ENCODE measurements at places on chromosomes 16 and 17.
A peak's percentile ranks its signal among the peaks of the same experiment; 100 is the strongest.

DNA sequence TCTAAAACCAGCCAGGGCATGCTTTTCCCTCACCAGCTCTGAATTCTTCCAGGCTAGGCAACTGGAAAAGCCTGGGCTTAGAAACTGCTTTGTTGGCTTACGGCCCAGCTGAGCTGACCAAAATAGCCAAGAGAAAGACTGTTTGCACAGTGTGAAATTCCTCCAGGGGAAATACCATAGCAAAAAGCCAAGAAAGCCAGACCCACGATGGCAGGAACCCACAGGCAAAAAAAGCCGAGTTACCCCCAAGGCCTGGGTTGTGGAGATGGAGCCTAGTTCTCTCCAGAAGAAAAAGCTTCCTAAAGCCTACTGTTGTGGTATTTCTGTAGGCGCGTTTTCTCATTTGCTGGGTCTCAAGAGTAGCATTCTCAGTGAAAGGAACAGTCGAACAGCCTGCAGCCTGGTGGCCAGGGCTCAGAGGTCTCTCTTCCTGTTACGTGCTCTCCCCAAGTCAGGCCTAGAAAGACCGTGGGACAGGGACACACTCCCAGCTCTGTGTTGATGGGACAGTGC, 9.2 kb downstream of the SP2 start:
- DNase-seq: no peak

- no peak for DNase-seq
These were observed 124.0 kb downstream of the SEC14L1 start for GRCh38 chr17:77264617-77265230.

GRCh38 chr16:29784901-29785500, 5.5 kb upstream of the KIF22 start:
- DNase-seq: no peak

DNA sequence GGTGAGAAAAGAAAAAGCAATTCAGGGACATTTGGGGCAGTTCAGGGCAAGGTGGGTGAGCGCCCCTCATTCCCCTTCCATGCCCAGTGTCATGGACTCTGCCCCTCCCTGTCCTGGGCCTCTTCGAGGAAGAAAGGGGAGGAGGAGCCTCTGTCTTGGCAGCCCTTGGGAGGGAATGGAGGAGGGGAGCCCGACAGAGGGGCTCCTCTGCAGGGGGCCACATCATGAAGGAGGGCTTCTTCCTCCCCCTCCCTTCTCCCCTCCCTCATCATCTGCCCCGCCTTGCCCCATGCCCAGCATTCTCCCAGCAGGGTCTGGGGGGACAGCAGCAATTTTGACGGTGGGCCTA, 33.2 kb upstream of the TAC4 start:
- DNase-seq: no peak

DNA sequence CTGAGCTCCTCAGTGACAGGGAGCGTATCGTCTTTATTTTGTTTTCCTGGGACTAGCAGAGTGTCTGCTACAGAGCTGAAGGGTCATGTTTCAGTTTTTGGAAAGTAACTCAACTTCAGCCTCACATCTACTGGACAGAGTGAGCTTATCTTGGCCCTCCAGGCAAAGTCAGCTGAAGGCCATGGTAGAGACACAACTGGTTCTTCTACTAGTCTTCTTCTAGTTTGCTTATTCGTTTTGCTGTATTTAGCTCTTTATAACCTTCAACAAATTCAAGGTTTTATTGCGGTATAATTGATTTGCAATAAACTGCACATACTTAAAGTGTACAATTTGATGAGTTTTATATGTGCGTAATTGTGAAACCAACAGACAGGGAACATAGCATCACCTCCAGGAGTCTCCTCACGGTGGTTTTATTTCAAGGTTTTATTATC, 6.1 kb upstream of the PRKCA start:
- DNase-seq: no peak

DNA sequence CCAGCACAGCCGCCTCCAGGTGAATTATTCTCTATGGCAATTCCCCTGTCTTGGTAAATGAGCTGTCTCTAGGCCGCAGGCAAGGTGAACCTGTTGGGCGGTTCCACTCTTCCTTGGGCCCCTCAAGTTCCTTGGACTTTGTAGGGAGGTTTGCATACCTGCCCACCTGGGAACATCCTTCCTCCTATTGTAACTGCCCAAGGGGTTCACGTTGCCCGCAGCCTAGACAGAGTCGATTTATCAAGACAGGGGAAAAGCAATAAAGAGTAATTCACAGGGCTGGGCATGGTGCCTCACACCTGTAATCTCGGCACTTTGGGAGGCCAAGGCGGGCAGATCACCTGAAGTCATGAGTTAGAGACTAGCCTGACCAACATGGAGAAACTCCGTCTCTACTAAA, 122.5 kb downstream of the KCNJ18 start:
- no peak for DNase-seq

GRCh38 chr16:77761204-77761603, 27.2 kb upstream of the VAT1L start:
- DNase-seq: no peak

DNA sequence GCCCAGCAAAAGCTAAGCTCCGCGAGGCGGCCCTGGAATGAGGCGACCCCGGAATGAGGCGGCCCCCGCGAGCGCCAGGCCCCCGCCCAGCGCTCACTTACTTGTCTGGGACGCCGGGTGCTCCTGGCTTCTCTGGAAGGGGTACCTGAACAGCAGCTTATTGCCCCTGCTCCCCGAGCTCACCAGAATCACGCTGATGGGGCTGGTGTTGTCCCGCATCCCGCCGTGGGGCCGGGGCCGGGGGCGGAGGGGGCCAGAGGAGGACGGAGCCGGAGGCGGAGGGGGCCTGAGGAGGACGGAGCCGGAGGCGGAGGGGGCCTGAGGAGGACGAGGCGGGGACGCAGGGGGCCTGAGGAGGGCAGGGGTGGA, 440 bp downstream of the NPRL3 start:
- DNase-seq: peak; percentile 15

GRCh38 chr16:1494129-1494640, 1.0 kb downstream of the TELO2 start:
- no peak for DNase-seq

GRCh38 chr17:17182598-17183136, 23.5 kb downstream of the PLD6 start:
- no peak for DNase-seq

DNA sequence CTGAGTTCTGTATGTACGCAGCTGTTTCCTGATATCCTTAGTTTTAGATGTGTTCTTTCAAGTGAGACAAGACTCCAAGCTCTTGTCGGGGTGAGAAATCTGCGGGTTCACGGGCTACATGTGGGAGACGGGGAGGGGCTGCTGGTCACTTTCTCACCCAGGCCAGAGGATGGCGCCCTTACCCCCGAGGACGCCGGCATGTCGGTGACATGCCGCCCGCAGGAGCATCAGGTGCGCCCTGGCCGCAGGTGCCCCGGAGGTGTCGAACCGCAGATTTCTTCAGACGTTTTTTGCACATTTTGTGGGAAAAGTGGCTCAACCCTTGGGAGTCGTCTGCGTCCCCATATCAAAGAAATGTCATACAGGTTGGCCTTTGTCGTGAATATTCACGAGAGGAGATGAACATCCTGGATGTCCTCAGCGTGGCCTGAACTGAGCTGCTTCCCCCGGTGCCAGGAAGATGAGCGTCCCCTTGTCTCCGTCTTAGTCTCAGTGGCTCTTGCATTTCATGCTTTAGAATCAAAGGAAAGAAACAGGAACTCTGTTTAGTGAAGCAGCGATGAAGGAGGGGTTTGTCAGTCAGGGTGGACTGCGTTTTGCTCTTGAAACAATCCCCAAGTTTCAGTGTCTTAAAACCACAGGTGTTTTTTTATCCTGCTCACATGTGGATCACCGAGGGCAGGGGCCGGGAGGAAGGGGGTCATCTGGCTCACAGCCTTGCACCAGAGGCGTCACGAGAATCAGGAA, 75.4 kb upstream of the ZNF750 start:
- no peak for DNase-seq

DNA sequence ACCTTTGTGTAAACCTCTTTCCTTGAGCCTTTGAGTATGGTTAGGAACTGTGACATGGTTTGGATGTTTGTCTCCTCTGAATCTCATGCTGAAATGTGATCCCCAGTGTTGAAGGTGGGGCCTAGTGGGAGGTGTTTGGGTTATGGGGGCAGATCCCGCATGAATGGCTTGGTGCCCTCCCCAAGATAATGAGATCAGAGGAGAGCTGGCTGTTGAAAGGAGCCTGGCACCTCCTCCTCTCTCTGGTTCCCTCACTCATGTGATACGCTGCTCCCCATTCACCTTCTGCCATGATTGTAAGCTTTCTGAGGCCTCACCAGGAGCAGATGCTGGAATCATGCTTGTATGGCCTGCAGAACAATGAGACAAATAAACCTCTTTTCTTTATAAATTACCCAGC, 1110.2 kb downstream of the CDH11 start:
- no peak for DNase-seq

GRCh38 chr16:1217526-1217925, 7.5 kb downstream of the TPSG1 start:
- no peak for DNase-seq

- no peak for DNase-seq
These were observed 138.2 kb downstream of the NPIPB5 start for GRCh38 chr16:22648941-22649340.

GRCh38 chr16:89324056-89325010, 106.8 kb downstream of the ZNF778 start:
- no peak for DNase-seq

- DNase-seq: no peak
These were observed 37.4 kb downstream of the ZDHHC7 start for GRCh38 chr16:84973776-84974523.

- no peak for DNase-seq
These were observed at the start of gene RAMP2 for GRCh38 chr17:42760652-42761581. Gene RAMP2, plus strand, starts transcription at chr17:42761227. Its CDS starts 35 bp downstream, at chr17:42761262.

- DNase-seq: no peak
These were observed 136.5 kb downstream of the SKAP1 start for GRCh38 chr17:48293319-48294019.

DNA sequence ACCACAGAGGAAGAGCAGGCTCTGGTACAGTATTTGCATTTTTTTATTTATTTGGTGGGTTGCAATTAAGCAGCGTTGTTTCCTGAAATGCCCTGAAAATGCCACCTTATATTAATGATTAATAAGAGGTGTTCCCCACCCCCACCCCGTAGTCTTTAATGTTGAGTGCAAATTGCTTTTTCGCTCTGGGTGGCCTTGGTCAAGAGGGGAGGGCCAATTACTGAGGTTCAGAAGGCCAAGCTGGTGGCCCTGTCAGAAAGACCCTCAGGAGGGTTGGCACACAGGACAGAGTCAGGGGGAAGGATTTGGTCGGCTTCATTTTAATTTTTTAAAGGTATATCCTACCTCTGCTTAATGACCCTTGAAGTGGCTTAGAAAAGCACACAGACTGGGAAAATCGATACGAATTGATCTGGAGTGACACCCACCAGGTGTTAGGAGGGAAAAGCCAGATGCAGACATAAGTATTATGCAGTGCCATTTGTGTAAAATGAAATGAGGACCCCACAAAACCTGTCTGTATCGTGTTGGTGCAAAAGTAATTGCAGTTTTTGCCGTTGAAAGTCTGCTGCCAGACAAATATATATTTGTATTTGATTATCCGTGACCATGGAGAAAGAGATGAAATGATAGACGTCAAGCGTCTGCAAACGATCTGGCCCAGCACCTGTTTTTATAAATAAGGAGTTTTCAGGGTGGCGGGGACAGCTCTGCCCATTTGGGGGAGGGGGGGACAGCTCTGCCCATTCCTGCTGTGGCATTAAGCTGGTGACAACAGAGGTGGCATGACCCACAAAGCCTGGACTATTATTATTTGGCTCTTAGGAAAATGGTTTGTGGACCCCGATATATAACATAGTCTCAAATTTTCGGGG, 143.8 kb upstream of the PLCG2 start:
- no peak for DNase-seq

DNA sequence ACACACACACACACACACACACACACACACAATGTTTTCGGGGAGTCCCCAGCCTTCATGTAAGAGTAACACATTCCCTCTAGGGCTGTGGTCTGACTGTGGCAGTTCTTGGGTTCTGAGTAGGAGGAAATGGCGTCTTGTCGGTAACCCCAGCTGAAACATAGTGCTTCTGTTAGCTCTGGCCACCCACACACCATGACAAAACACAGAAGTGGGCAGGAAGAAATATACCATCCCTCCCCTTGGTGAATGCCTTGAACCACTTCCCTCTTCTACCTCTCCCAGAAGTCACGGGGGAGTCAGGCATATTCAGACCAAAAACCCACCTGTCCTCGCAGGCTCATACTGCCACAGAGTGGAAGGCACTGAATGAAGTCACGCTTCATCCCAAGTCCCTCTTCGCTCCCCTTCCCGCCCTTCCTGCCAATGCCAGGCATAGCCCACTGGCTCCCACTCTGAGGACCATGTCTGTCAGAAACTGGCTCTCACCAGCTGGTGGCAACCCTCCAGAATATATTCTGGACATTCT, 11.5 kb downstream of the SLC35B1 start:
- no peak for DNase-seq

DNA sequence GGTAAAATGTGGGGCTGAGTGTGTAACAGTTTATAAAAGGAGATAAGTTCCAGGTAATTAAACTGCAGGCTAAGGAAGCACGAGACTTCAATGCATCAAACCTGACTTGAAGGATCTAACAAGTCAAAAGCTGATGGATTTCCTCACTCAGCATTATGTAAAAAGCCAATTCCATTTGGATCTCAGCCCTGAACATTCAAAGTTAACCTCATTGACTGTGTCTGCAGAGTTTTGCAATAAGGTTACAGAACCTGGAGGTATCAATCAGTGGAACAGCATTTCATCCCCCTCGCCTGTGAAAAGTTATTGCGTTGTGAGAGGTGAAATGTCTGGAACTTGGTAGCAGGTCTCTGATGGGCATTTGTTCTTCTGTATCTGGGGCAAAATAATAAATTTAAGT, 317.8 kb downstream of the GRIN2A start:
- DNase-seq: no peak

DNA sequence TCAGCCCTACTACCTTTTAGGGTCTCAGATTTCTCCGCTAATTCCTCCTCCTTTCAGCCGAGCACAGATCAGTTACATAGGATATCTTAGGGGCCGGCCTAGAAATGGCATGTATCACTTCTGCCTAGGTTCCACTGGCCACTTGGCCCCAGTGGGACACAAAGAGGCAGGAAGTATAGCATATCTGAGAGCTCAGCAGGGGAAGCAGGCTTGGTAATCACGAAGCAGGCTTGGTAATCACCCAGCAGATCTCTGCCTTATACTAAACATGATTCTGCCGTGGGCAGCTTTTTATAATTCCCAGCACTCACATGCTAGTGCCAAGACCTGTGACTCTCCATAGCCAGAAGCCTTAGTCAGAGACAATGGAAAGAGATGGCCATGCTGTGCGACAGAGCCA, 59.6 kb upstream of the CACNG5 start:
- DNase-seq: no peak

GRCh38 chr16:15440852-15441251, 6.5 kb downstream of the BMERB1 start:
- DNase-seq: no peak

DNA sequence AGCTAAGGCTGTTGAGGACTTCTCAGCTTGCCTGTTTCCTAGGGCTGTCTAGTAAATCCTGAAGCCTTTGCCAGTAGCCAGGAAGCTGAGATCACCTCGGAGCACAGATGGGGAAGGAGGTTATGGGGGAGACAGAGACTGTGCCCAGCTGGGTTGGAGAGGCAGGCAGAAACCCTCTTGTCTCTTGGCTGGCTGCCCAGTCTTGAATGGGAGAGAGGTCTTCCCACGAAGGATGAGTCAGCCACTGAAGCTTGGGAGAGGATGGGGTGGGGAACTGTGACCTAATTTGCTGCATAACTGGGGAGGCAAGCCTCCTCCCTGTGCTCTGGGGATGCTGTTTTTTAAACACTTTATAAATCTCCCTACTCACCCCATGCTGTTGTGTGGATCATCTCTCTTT, 69.8 kb downstream of the SHISA9 start:
- no peak for DNase-seq
